ENCODE measurements at places on chromosomes 5 and 9. TPM values are rescaled to one million over a fixed set of nuclear protein-coding genes. Genes with fewer than 3 reads are reported as not detected.

GRCh38 chr5:66080664-66081063 is 63.4 kb upstream of the SREK1 start:
- ATAC-seq = no peak

GRCh38 chr9:34158362-34158869 is 20.4 kb upstream of the UBAP1 start:
- ATAC-seq = peak; percentile 71

DNA sequence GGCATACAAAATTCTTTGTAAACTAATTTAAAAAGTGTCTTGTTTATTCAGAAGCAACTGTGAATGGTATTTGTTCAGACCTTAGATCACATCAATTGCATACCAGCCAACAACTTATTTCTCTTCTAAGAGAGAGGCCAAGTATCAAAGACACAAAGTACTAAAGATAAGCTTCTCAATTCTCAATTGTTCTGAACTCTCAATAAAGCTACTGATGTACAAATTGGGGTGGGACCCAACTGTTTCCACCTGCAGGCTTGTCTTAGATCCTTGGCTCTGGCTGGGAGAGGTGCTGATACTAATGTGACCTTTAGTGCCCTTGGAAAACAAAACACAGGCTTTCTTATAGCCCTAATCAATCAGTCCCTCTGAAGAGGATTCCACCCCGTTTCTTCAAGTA is 22.1 kb downstream of the XRCC4 start:
- no peak for ATAC-seq

DNA sequence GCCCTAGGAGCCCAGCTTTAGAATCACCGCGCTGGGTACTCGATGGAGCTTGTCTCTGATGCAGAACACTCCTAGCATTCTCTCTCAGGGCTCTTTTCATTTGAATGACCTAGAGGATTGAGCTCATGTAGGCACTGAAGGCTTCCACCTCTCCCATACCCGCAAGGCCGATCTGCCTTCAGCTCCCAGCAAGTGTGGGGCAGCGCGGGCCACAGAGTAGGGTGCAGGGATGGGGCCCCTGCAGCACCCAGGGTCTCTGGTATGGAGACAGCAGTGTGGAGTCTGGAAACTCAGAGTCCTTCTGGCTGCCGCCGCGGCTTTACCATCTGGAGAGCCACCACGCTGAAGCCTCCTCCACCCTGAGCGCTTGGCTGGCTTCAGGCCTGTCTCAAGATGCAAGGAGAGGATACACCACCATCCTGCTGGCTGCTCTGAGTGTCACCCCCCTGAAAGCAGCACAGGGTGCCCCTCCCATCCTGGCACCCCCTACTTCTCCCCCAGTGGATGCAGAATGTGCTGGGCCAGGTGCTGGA is 12.9 kb downstream of the STKLD1 start:
- ATAC-seq = no peak

GRCh38 chr5:55856516-55857246 is 5.5 kb downstream of the IL31RA start:
- no peak for ATAC-seq

DNA sequence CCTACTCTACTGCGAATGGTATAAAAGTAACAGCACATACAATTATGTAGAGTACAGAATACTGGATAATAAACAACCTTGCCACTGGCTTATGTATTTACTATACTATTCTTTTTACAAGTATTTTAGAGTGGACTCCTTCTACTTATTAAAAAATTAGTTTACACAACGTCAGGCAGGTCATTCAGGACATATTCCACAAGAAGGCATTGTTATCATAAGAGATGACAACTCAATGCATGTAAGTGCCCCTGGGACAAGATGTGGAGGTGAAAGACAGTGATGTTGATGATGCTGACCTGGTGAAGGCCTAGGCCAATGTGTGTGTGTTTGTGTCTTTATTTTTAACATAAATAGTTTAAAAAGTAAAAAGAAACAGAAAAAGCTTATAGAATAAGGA is 421.7 kb downstream of the CDH12 start:
- ATAC-seq = no peak

DNA sequence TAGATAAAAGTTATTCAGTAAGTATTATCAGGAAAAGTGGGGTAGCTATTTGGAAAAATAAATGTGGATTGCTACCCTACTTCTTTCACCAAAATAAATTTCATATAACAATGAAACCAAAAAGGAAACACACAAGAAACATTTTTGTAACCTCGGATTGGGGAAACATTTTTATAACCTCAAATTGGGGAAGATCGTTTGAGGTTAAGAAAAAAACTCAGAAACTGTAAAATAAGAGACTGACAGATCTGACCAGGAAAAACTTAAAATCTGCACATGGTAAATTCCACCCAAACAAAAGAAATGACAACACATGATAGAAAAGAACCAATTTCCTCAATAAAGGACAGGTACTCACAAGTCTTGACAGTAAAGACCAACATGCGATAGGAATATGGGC is 13.5 kb downstream of the EFCAB9 start:
- no peak for ATAC-seq

- ATAC-seq = peak; percentile 95
Measured at GRCh38 chr9:36154331-36154952, 14.7 kb upstream of the CCIN start.

- no peak for ATAC-seq
Measured at GRCh38 chr9:12972608-12973589, 198.1 kb downstream of the LURAP1L start.

DNA sequence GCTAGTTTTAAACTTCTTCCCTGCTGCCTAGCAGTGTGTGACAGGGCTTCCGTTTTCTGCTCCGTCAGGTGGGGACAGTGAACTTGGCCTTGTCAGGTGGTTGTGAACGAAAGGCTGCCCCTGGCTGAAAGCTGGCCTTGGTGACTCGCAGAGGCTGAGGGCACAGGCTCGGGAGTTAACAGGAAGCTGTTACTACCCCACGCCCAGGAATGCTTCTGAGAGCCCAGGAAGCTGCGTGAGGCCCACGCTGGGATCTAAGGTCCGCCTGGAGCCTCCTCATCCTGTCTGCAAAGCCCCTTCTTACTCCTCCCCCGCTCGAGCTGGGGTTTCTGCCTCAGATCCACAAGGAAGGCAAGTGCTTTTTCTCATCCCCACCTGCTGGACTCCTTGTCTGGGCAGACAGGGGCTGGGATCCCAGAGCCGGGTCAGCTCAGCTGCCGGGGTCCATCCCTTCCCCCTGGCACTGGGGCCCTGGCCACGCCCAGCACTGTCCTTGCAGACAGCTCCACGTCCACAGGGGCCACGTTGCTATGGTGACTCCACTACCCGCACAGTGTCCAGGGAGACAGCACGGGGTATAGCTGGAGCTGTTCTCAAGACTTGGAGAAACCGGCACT is 124.7 kb upstream of the TBC1D2 start:
- ATAC-seq = peak; percentile 98

- ATAC-seq = peak; percentile 73
Measured at GRCh38 chr5:146877783-146878475, 628 bp downstream of the PPP2R2B start.

- peak; percentile 89 for ATAC-seq
Measured at GRCh38 chr5:67817652-67818051, 397.9 kb upstream of the PIK3R1 start.

DNA sequence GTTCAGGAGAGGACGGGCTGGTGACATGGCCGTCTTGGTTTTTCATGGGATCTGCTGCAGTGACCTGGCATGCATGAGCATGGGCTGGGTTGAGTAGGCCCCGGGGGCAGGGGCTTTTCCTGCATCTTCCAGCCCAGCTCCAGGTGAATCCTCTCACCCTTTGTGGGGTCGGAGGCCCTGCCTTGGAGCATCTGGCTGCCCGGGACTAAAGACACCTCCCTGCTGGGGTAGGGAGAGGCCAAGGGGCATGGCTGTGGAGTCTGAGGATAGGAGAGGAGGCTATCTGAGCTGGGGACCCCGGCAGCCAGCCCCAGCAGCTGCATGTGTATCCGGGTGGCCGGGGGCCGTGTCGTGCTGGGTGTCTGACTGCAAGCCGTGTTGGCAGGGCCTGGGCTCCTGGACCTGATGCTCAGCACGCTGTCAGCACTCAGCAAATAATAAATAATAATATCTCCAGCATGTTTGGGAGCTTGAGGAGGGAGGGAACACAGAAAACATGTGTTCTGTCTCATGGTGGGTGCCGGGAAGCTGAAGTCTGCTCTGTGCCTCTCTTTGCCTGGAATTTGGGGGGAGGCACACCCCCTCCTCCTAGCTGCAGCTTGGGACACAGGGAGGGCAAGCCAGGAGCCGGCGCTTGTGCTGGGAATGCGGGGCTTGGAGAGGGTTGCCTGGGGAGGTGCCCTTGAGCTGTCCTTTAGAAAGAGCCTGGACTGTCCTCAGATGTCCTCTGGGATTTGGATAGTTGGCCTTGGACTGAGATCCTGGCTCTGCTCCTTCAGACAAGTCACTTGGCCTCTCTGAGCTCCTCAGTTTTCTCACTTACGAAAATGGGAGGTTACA is 28.4 kb upstream of the PITX1 start:
- ATAC-seq = no peak

GRCh38 chr9:119839888-119840287 is 470.7 kb upstream of the BRINP1 start:
- peak; percentile 85 for ATAC-seq

DNA sequence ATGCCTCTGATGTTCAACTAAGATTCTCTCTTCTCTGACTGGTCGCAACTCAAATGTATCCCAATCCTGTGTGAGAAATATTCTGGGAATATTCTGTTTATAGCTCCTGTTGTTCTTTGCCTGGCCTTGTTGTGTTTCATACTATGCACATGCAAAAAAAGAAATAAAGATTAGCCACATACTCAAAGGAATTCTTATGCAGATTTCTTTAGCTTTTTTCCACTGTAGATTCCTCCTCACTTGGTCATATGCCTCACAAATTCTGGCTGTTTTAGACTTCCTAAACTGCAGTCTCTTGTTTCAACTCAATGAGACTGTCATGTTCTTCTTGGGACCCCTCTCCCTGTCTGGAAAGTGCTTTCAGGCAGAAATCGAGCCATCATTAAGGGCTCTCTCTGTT is 217.5 kb upstream of the SH3GL2 start:
- ATAC-seq = no peak

GRCh38 chr5:132142459-132142858 is 68.9 kb downstream of the CSF2 start:
- ATAC-seq = no peak

GRCh38 chr5:133944263-133945185 is 23.9 kb downstream of the C5orf15 start:
- ATAC-seq = no peak

GRCh38 chr5:124948754-124949275 is 202.4 kb upstream of the ZNF608 start:
- ATAC-seq = no peak

- no peak for ATAC-seq
Measured at GRCh38 chr5:160173-160510, 31.2 kb upstream of the LRRC14B start.

- peak; percentile 9 for ATAC-seq
Measured at GRCh38 chr9:33289496-33289895, 820 bp upstream of the NFX1 start.

GRCh38 chr9:114107286-114108001 is 8.4 kb upstream of the KIF12 start:
- ATAC-seq = no peak

DNA sequence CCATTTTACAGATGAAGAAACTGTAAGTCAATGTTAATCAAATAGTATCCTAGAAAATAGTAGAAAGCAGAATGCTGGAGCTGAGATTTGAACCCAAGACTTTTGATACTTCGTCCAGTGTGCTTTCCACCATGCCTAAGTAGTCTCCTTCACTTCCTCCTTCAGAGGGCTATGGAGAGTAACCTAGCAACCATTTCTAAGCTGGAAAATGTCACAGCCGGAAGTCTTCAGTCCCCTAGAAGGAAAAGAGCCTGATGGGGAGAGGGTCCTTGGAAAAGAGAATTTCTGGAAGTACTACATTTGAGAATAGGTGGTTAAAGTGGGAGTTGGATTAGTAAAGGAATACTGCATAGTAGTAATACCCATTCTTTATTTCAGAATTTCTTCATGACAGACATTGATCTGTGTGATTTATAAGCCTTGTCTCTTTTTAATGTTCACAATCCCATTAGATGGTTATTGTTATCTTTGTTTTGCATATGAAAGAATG is 32.7 kb downstream of the PCDHAC2 start:
- ATAC-seq = no peak

LIFR gene
- 23.0 TPM for total RNA-seq

FANCG gene
- 24.5 TPM for total RNA-seq

ZNF474 gene
- 0.25 TPM for total RNA-seq

SLIT3 gene
- total RNA-seq = 62.8 TPM

LCN10 gene
- total RNA-seq = 2.4 TPM

CDH18 gene
- 3.8 TPM for total RNA-seq

CDC20B gene
- 0.14 TPM for total RNA-seq

SVEP1 gene
- total RNA-seq = 2.8 TPM

RPP25L gene
- 57.1 TPM for total RNA-seq

RMRP gene
- total RNA-seq = 19,424 TPM

TAF1L gene
- 0.17 TPM for total RNA-seq

SH3TC2 gene
- total RNA-seq = 1.3 TPM

SLC4A9 gene
- total RNA-seq = not detected

PCDHGB4 gene
- total RNA-seq = 6.9 TPM

MYMK gene
- total RNA-seq = not detected

RNF145 gene
- 87.1 TPM for total RNA-seq

Measured in motor neuron (in vitro differentiated cells).